ENCODE measurements at places on chromosomes 11 and 22.

DNA sequence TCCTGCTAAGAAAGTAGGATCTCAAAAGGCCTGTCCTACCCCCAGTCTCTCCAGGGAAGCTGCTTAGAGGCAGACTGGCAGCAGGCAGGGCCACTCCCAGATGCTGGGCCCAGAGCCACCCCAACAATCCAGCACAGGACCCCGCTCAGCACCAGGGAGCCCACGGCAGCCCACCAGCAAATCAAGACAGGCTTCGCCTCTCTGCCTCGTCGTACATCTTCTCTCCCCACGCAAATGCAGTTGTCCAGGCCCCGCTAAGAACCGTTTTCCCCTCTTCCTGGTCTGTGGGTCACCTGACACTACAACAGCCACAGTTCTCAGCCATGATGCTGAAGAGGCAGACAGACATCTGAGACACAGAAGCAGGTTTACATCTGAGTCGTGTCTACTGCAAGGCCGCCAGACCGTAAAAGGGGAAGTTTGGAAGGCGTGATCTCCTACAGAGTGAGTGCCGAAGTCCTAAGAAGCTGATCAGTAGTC, 51.1 kb downstream of the IGSF9B start:
- DNase-seq, result no peak

DNA sequence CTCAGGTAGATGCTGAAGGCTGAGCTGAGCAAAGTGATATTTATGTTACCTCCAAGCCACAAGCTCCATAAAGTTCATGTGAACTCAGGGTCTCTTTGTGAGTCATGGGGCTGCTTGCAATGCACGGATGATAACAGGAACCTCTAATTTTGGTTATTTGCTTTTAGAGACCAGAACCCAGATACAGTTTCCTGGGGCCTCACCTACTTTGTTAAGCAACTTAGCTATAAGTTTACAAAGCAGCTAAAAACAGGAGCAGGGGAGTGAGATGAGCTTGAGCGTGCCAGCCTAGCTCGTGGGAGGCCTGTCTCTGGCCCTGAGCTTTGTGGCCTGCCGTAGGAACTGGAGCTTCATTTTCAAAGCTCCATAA, 29.2 kb downstream of the SREBF2 start:
- peak; percentile 69 for DNase-seq

DNA sequence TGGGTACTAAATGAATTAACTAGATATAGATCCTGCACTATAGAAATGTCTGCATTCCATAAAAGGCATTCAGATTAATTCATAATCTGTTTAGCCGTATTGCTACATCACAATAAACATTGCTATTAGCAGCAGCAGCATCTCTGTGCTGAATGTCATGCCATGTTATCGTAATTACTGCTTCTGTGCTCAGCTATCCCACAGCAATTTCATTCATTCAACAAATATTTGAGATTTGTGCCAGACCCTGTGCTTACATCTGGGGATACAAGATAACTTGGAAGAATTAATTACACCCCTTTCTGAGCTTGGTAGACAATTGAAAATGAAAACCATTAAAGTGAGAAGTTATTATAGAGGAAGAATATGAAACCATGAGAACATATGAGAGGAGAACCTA, 185.8 kb upstream of the C11orf87 start:
- no peak for DNase-seq

- DNase-seq, result peak; percentile 60
Measured at GRCh38 chr11:66950112-66950535, 8.1 kb downstream of the PC start.
